ENCODE measurements at places on chromosomes 5 and 9.

DNA sequence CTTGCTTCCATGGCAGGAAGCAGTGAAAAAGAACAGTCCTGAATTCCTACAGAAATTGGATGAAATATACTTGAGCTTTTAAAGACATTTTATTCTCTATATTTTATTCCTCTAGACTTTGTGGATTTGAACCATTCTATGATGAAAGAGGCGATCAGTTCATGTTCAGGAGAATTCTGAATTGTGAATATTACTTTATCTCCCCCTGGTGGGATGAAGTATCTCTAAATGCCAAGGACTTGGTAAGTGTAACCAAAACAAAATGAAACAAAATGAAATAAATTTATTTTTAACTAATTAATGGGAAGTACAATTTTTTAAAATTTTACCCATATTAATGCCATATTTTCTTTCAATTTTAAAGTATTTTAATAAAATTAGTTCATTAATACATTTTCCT, 34.1 kb downstream of the STARD4 start:
- DNase-seq: peak; percentile 14

DNA sequence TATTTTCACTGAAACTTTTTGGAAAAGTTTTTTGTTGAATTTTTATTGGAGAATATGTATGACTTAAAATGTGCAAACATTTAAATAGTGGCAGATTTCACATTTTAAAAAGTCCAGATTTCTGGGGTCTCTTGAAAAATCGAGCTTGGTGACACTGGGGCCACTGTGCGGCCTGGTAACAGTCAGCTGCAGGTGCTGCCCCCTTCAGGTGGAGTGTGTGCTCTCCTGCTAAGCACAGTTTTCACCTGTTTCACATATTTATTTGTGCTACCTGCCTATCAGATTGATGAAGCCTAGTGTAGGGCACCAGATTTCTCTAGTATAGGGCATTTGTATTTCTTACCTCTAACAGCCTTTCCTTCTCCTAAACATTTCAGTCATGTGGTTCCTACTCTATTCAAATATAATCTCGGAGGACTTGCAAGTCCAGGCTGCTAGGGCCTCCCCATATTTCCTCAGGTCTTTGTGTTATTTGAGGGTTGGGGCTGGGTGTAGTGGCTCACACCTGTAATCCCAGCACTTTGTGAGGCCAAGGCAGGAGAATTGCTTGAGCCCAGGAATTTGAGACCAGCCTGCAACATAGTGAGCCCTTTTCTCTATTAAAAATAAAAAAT, 95.8 kb upstream of the KLF9 start:
- DNase-seq: no peak

DNA sequence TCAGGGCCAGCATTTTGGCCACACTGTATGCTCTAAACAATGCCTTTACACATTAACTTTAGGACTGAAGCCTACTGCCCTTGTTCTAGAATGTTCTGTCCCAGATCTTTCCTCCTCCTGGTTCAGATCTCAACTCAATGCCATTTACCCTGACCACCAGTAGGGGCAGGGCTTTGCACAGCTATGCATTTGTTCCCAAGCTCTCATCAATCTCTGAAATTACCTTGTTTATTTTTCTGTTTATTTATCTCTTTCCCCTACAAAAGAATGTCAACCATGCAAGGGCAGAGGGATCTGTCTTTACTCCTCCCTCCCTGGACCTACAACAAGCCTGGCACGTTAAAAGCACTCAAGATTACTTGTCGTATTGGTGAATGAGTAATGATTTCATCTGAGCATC, 612.9 kb downstream of the BNC2 start:
- no peak for DNase-seq

- no peak for DNase-seq
Measured at GRCh38 chr9:99594056-99594780, 227.5 kb upstream of the NR4A3 start.

DNA sequence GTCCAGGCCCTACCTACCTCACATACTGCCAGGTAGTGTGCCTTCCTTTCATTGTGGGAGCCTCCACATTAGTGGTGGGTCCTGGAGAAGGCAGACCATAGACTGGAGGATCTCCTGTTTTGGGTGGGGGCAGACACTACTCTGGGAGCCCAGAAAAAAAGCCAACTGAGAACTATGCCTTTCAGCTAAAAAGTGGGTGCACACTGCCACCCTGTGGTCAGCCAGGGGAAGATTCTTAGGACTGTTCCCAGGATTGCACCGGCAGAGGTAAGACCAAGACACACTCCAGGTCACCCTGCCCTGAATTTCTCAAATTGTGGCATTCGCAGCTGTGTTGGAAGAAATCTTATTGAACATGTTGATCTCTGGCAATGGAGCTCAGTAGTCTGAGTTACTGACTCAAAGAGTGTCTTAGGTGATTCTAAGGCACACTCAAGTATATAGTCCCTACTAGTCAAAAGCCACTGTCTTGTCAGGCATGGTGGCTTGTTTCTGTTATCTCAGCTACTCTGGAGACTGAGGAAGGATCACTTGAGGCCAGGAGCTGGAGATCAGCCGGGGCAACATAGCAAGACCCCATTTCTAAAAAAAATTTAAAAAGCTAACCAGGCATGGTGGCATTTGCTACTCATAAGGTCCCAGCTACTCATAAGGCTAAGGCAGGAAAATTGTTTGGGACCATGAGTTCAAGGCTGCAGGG, 3.6 kb downstream of the SIGMAR1 start:
- peak; percentile 68 for DNase-seq
